ENCODE measurements at places on chromosomes 5 and 9. TPM values are rescaled to one million over a fixed set of nuclear protein-coding genes. Genes with fewer than 3 reads are reported as not detected.

Gene FAM221B
- polyA plus RNA-seq, result not detected

Gene SLC6A19
- polyA plus RNA-seq, result not detected

Gene LRRC19
- polyA plus RNA-seq, result not detected

Gene ARL14EPL
- polyA plus RNA-seq, result not detected

Gene NKD2
- polyA plus RNA-seq, result not detected

Gene NIPAL4
- 12.6 TPM for polyA plus RNA-seq

Gene ISL1
- 2.4 TPM for polyA plus RNA-seq

Gene BASP1
- 155 TPM for polyA plus RNA-seq

Gene NAIP
- polyA plus RNA-seq, result 1.7 TPM

Gene PCDHA11
- polyA plus RNA-seq, result 0.28 TPM

Gene CD74
- polyA plus RNA-seq, result 1.3 TPM

Gene MOB3B
- polyA plus RNA-seq, result 32.6 TPM

Gene GZMA
- polyA plus RNA-seq, result not detected

Gene IFNB1
- polyA plus RNA-seq, result 0.07 TPM

Gene PLCXD3
- polyA plus RNA-seq, result not detected

Gene IQGAP2
- polyA plus RNA-seq, result 0.05 TPM

Gene SLC36A3
- not detected for polyA plus RNA-seq

Gene FAM53C
- polyA plus RNA-seq, result 25.5 TPM

Gene ATP10B
- polyA plus RNA-seq, result 0.06 TPM

Gene CNTLN
- polyA plus RNA-seq, result 2.4 TPM

Gene FOXD4L6
- polyA plus RNA-seq, result 0.03 TPM

Gene CNTFR
- 1.5 TPM for polyA plus RNA-seq

Gene WHRN
- polyA plus RNA-seq, result 1.5 TPM

Gene PRPF4
- 46.4 TPM for polyA plus RNA-seq

Gene NUTM2F
- polyA plus RNA-seq, result not detected

Gene TMEFF1
- not detected for polyA plus RNA-seq

Gene C5orf52
- not detected for polyA plus RNA-seq

Gene WNT8A
- not detected for polyA plus RNA-seq

Gene PCDHGC4
- 0.12 TPM for polyA plus RNA-seq

Gene SMIM33
- polyA plus RNA-seq, result not detected

Gene TAF11L14
- not detected for polyA plus RNA-seq

Gene ACOT12
- polyA plus RNA-seq, result not detected

Gene HNRNPH1
- 431 TPM for polyA plus RNA-seq

Gene LCN12
- not detected for polyA plus RNA-seq

Gene CARTPT
- polyA plus RNA-seq, result not detected

Gene SLF1
- polyA plus RNA-seq, result 3.5 TPM

Gene DOCK8
- polyA plus RNA-seq, result 1.5 TPM

Gene SMIM23
- not detected for polyA plus RNA-seq

Gene TIMD4
- polyA plus RNA-seq, result not detected

Gene ASPN
- polyA plus RNA-seq, result 1.1 TPM

Gene PHF24
- 0.04 TPM for polyA plus RNA-seq

Gene PRLR
- not detected for polyA plus RNA-seq

Gene PPP1R26
- 4.7 TPM for polyA plus RNA-seq

Gene HRH2
- 0.08 TPM for polyA plus RNA-seq

Gene UBLCP1
- polyA plus RNA-seq, result 21.6 TPM
